RPMI7951 (cell line): ENCODE measurements at places on chromosomes 2 and 18.

GRCh38 chr2:30048636-30049175, 98.1 kb upstream of the YPEL5 start:
- DNase-seq, result no peak

DNA sequence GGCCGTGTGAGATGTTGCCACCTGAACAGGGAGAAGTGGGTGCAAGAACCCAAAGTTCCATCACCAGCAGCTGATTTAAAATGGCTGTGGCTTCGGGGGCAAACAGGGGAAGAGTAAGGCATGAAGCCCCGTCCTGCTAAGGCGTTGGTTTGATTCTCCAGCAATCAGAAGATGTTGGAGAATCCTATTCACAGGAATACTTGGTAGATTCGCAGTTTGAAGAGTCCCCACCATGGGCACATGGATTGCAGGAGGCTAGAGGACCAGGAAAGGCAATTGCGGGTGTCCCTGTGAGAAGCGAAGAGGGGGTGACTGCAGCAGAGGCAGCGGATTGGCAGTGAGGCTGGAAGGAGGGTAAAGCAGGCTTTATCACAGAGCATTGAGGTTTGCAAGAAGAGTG, 46.6 kb upstream of the TXNDC2 start:
- DNase-seq, result no peak

- no peak for DNase-seq
Observed at GRCh38 chr2:240215676-240216051, 75.2 kb upstream of the OTOS start.

DNA sequence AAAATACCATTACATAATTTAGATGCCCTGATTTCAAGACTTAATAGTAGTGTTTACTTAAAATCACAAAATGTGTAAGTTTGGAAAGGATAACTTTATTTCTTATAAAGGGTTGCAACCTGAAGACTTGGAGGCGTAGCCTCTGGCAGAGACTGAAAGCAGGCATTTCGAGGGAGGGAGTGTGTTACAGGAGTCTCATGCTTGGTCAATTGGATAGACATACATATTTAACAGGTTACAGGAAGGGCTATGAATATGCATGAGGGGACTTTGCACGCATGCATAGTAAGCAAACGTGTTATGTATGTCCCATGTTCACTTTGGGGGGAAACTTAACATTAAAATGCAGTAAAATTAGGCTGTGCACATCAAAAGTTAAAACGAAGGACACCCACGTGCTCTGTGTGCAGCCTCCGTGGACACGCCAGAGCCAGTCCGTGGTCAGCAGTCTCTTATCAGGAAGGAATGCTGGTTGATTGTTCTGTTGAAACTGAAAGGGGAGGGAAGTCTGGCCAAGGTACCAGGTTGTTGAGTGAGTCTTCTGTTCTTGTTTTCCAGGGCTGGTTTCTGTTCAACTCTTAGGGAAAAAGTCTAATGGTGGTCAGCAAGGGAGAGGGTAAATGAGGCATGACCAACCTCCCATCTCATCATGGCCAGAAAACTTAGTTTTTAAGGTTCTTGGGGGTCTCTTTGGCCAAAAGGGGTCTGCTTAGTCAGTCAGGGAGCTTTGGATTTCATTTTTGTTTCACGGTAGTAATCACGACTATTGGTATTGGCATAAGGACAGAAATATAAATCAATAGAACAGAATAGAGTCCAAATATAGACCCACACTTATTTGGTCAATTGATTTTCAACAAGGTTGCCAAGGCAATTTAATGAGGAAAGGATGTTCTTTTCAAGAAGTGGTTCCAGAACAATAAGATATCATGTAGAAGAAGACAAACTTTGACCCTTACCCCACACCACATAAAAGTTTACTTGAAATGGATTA, 121.9 kb downstream of the MCFD2 start:
- no peak for DNase-seq

DNA sequence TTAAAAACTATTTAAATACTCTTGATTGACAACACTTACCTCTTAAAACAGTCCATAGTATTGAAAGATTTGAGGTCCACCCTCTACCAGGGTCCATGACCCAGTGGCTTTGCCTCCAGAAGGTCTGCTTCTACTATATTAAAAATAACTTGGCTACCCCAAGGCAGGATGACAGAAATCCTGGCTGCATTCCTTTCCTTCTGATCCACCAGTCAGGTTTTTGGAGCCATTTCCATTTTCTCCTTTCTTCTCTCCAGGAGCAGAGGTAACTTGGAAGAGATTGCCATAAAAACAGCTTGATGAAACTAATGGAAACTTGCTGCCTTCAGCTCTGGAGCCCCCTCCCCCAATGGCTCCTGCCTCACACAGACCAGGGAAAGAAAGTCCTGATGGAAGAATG, 2.6 kb upstream of the FAM171B start:
- DNase-seq, result no peak
